ENCODE measurements at places on chromosomes 3 and 15. TPM values are rescaled to one million over a fixed set of nuclear protein-coding genes. Genes with fewer than 3 reads are reported as not detected.

CCR4 gene
- total RNA-seq: 0.32 TPM

MIX23 gene
- total RNA-seq: 21.8 TPM

SLC27A2 gene
- not detected for total RNA-seq

PCLAF gene
- 16.2 TPM for total RNA-seq

ISLR gene
- 89.9 TPM for total RNA-seq

UBAP1L gene
- total RNA-seq: 0.16 TPM

BCHE gene
- total RNA-seq: 2.4 TPM

OCA2 gene
- not detected for total RNA-seq

TM4SF18 gene
- 0.36 TPM for total RNA-seq

RCCD1 gene
- 11.7 TPM for total RNA-seq

CPEB1 gene
- total RNA-seq: 0.72 TPM

KCNMB3 gene
- 0.16 TPM for total RNA-seq

KBTBD12 gene
- total RNA-seq: not detected

AADAC gene
- 2.6 TPM for total RNA-seq

RPL32 gene
- 675 TPM for total RNA-seq

PRTG gene
- 5.8 TPM for total RNA-seq

RASA2 gene
- 16.8 TPM for total RNA-seq

GOLGA8T gene
- not detected for total RNA-seq

BNC1 gene
- 1.1 TPM for total RNA-seq

PLCB2 gene
- 1.1 TPM for total RNA-seq

TRPM1 gene
- total RNA-seq: not detected

C15orf62 gene
- total RNA-seq: 0.36 TPM

ADPRH gene
- 1.1 TPM for total RNA-seq

PPM1M gene
- 12.5 TPM for total RNA-seq

PAK6 gene
- 0.16 TPM for total RNA-seq

ATP13A5 gene
- not detected for total RNA-seq

GCNT3 gene
- not detected for total RNA-seq

GAP43 gene
- total RNA-seq: not detected

RTP4 gene
- total RNA-seq: 0.18 TPM

CIP2A gene
- 6.9 TPM for total RNA-seq

POPDC2 gene
- total RNA-seq: not detected

CASR gene
- total RNA-seq: not detected

P2RY1 gene
- 3.6 TPM for total RNA-seq

TM4SF1 gene
- total RNA-seq: 760 TPM

GOLGA6L4 gene
- 0.16 TPM for total RNA-seq

All from cardiac atrium fibroblast (primary cell).